ENCODE measurements at places on chromosomes 4 and X.

DNA sequence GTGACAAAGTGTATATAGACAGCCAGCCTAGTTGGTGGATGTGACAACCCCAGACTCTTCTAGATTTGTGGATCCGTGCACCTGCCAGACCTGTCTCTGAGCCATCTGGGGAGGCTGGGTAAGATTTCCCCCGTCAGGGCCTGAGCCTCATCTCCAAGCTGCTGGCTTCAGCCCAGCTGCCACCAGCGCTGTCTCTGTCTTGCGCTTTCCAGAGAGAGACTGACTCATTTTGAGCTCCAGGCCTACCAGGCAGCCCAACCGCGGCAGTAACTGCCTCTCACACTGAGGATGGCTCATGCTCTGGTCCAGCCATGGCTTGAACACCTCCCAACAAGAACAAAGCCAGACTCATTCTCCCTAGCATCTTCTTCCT is 26.4 kb downstream of the NOP14 start:
- DNase-seq: peak; percentile 65

- no peak for DNase-seq
These were observed 90.2 kb downstream of the CBR4 start for GRCh38 chr4:168919706-168920324.

DNA sequence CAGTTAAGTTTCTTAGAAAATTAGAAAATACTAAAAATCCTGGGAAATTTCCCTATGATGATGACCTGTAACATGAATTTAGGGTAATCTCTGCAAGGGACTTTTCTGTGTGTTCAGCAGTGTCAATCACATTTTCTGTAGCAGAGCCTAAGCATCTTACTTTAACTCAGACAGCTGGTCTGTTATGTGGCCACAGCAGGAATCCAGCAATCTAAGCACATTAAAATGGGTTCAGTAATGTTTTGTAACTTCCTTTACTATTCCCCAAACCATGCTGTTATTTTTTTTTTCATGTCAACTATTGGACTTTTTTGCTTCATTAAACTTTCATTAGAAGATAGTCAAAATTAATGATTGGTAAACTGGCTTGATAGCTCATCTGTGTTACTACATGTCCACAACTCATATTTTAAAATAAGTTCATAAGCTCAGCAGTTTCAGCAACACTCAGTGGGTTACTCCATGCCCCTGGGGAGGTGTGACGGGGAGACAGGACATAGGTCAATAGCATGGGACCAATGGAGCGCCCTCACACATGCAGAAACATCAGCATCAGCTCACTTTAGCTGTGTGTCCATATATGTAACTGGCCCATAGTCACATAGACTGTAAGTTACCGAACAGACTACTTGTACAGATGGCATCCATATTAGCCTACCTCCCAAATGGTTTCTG is 168.0 kb upstream of the PACRGL start:
- DNase-seq: no peak

- DNase-seq: no peak
These were observed 189.3 kb downstream of the DHRSX start for GRCh38 chrX:2311501-2311900.

GRCh38 chr4:68954126-68954525 is 2.5 kb upstream of the UGT2A3 start:
- DNase-seq: no peak
